ENCODE measurements at places on chromosomes 12 and 14.

DNA sequence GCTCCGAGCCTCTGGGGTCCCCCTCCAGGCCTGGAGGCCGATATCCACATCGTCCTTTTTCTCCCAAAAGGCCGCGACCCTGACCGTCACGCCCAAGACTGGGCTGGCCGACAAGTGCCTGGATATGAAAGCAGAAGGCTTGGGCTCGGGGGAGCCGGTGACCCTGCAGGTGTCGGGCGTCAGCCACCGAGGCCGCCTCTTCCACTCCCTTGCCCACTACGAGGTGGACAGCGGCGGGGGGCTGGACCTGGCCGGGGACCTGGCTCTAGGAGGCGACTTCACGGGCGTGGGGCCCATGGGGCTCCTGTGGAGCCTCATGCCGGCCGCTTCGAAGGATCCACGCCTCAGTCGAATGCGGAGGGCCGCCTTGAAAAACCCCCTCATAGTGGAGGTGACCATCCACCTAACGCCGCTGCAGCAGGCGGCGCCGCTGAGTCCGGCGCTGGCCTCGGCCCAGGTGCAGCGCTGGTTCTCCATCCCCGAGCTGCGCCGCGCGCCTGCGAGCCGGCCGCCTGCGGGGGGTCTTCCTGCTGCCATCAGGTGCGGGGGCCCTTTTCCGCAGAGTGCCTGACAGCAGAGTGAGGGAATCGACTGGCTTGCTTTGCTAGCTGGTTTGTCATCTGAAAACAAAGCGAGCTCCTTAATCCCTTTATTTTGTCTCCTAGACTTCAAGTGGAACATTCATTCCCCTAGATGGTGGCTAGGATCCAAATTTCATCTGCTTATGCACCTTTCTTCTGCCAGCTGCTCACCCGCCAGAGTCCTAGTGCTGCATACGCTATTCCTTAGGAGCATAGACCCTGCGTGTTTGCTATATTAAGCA lies 10.6 kb upstream of the DNAL1 start:
- DNase-seq, result no peak

GRCh38 chr12:53259891-53260290 lies 8.2 kb upstream of the ESPL1 start:
- no peak for DNase-seq

- no peak for DNase-seq
These were observed 328.0 kb upstream of the ATP2B1 start for GRCh38 chr12:90036637-90037036.

GRCh38 chr12:6574576-6575295 lies 6.6 kb upstream of the NOP2 start:
- DNase-seq, result no peak

DNA sequence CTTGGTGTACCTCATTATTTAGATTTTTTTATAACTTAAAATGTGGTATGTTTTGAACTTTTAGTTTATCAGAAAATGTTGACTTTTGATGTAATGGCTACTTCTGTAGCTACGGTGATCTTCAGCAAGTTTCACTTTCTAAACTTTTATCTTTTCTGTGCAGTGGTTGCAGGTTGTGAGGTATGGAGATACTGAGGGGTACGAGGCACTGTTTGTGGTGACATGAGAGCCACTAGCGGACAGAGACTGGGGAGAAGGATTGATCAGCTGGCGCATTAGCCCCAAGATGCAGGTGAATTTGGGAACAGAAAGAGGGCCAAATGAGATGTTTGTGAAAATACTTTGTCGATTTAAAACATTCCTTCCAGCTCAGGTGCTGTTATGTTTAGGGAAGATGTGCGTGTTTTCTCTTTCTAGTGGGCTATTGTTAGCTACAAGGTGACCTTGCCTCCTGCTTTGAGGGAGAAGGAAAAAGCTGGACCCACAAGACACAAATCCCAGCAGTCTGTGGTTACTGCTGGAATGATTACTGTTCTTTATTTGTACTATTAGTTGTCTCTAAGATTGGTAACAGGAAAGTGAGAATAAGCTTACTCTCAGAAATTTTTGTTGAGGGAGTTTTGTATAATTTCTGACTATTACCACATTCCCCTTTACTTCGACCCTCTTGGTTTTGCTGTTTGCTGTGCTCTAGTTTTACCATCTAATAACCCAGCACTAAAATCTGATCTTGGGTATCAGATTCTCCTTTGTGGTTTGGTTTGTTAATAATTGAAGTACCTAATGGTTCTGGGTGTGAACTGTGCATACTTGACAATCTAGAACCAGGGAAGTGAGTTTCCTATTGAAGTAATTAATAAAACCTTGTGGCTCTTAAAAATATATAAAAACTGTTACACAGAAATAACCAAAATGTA lies 61.7 kb downstream of the FBXO34 start:
- no peak for DNase-seq

GRCh38 chr12:34599530-34600513 lies 577.5 kb downstream of the ALG10 start:
- DNase-seq, result no peak

GRCh38 chr12:124368421-124369032 lies 73.6 kb downstream of the RFLNA start:
- DNase-seq, result no peak

Data from CD8-positive, alpha-beta T cell (primary cell).